ENCODE measurements at places on chromosomes 11 and 22.

DNA sequence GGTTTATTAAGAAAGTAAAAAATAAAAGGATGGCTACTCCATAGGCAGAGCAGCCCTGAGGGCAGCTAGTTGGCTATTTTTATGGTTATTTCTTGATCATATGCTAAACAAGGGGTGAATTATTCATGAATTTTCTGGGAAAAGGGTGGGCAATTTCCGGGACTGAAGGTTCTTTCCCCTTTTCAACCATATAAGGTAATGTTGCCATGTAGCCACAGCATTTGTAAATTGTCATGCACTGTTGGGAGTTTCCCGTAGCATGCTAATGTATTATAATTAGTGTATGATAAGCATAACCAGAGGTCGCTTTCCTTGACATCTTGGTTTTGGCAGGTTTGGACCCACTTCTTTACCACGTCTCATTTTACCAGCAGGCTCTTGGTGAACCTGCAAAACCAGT is 610.4 kb upstream of the B3GAT1 start:
- DNase-seq: no peak

GRCh38 chr11:64118876-64119665 is 46.8 kb downstream of the MACROD1 start:
- DNase-seq: no peak

DNA sequence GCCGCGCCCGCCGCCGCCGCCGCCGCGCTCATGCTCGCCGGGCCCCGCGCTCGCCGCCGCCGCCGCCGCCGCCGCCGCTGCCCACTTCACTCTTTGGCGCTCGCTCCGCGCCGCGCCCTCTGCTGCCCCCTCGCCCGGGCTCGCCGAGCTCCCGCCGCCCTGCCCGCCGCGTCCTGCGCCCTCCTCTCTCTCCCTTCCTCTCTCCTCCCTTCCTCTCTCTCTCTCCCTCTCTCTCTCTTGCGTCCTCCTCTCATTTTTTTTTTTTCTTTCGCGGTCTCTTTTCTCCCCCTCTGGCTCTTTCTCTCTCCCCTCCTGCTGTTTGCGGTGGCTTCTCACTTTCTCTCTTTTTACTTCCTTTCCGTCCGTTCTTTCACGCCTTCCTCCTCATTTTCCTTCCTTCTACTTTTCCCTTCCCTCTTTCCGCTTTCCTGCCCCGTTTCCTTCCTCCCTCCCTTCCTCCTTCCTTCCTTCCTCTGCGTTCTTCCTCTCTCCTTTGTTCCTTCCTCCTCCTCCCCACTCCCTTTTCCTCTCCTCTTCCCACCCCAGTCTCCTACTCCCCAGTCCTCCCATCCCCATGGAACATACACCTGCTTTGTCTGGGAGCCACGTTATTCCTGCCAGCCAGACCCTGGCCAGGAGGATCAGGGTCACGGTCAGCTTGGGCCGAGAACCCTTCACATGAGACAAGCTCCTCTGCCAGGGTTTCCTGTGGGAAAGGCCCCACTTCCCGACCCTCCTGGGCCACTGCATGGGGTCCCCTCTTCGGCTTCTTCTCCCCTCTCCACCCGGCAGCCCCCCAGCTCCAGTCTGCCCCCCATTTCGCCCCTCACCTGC is 19.3 kb upstream of the SHISAL1 start:
- DNase-seq: no peak

GRCh38 chr22:19287076-19287707 is 4.3 kb downstream of the CLTCL1 start:
- DNase-seq: no peak

DNA sequence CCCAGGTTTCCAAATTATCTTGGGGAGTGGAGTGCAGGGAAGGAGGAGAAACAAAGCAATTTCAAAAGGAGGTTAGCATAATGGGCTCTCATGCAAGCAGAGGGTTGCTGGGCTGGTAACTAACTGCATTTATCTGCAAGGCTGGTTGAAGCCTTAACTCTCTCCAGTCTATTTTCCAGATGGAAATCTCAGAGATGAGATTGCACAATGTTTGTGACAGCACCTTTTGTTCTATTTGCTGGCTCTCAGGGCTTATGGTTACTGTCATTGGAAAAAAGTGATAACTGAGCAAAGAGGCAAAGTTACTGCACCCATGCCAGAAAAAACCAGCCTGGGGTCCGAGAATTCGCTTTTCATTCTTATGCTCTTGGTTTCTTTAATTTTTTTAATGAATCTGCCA is 33.2 kb downstream of the ABCC8 start:
- no peak for DNase-seq

- no peak for DNase-seq
These were observed 104.2 kb downstream of the NAV2 start for GRCh38 chr11:19816817-19817216.

DNA sequence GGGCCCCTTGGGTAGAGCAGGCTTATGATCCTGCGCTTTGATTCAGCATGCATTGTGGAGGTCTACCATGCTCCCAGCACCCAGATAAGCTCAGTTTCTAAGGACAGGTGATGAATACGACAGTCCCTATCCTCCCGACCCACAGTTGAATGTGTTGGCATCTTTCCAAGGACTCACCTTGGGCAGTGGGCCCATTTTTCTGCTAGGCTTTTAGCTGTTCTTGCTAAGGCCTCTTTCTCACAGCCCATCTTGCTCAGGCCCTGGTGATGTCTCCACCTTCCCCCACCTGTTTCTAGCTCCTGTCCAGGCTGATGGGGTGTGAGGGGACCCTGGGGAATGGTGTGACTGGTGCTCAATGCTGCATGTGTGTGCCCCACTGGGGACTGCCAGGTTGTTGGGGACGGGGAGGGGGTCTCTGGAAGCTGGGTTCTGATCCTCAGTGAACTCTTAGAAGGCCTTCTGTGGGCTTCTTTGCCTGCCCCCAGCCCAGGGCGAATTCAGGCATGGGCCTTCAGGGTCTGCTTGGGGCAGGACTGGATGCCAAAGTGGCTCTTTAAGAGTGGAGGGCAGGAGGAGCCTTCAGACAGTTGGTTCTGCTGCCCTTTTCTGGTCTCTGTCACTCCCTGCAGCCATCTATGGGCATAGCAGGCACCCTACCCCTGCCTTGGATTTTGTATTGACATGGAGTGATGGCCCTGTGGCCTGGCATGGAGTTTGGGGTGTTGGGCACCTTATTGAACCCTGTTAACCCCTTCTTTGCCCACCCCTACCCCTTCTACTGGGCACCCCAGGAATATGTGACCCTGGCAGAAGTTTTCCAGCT is 33.1 kb downstream of the PHLDB1 start:
- no peak for DNase-seq

GRCh38 chr11:34960277-34960676 is 43.9 kb downstream of the PDHX start:
- no peak for DNase-seq

- no peak for DNase-seq
These were observed 1.9 kb upstream of the RFPL3 start for GRCh38 chr22:32355760-32356159.

DNA sequence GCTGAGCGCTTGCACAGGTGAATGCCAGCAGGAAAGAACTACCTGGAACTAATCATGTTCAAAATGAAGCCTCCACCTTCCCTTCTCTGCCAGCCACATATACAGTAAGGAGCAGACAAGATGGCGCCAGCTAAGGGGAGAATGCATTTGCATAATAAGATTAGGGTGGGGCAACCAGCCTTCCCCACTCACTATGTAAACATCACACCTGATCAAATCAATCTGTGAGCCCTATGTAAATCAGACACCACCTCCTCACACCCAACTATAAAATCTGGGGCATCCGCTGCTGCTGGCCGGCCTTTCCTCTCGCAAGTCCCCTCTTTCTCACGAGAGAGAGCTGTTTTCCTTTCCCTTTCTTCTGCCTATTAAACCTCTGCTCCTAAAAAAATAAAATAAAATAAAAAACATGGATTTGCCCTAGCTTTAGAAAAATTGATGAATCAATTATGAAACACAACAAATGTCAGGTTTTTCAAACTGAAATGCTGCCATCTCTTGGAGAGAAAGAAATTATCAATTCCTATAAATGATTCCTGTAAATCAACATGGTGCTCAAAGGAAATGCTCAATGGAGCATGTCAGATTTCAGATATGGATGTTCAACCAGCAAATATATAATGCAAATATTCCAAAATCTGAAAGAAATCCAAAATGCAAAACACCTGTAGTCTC is 108.9 kb downstream of the SGSM3 start:
- DNase-seq: no peak

GRCh38 chr11:71449596-71449995 is 1.4 kb upstream of the DHCR7 start:
- DNase-seq: no peak

GRCh38 chr11:127056338-127056971 is 55.9 kb upstream of the KIRREL3 start:
- no peak for DNase-seq

GRCh38 chr22:45014654-45015053 is 4.8 kb upstream of the PHF21B start:
- no peak for DNase-seq

DNA sequence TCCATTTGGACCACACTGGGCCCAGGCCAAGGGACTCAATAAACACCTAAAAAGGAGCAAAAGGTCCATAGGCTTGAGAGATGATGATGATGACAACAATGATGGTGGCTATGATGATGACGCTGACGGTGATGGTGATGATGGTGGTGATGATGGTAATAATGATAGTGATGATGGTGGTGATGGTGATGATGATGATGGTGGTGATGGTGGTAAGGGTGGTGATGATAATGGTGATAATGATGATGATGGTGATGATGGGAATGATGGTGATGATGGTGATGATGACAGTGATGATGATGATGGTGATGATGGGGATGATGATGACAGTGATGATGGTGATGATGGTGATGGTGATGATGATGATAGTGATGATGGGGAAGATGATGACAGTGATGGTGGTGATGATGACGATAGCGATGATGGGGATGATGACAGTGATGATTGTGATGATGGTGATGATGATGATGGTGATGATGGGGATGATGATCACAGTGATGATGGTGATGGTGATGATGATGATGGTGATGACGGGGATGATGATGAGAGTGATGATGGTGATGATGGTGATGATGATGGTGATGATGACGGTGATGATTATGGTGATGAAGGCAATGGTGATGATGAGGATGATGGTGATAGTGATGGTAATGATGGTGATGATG is 7.1 kb upstream of the RASD2 start:
- DNase-seq: no peak

DNA sequence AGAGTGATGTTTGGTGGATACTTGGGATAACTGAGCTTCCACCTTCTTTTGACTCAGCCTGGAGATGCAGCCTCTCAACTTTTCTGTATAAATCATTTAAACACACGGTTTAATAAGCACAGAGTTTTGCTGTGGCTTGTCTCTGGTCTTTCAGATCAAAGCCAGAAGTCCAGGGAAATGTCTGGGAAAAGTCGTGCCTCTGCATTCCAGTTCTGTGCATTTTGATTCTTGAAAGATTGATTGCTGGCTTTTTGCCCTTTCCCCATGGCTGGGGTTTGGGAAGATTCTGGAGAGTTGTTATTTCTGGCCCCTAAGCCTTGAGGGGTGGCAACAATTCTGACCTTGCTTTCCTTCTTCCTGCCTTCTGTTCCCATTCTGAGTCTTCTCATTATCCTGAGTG is 154.1 kb downstream of the COMMD9 start:
- DNase-seq: no peak

DNA sequence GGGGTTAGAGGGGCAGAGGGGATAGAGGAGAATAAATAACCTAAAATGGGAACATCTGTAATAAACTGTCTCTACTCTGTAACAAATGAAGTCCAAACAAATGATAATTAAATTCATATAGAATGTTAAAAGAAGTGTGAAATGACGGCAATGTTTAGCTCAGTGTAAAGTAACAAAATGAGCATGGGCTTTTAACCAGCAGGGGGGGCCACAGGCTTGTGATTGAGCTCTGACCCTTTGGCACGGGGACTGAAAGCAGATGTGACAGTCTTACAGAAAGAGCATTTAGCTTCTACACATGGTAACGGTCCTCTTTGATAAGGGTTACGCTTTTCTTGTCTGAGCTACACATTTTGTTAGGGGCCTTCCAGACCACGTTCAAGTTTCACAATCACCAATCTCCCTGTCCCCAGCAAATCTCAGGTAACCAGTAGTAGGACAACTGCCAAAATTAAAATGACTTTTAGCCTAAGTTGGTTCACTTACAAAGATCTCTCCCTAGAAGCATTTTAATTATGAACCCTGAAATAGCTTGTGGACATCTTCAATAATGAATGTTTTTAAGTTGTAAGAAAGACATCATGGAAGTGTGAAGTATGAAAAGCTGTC is 262.5 kb downstream of the DCDC1 start:
- peak; percentile 18 for DNase-seq

- DNase-seq: no peak
These were observed 128.9 kb downstream of the DBX1 start for GRCh38 chr11:20031155-20032001.

DNA sequence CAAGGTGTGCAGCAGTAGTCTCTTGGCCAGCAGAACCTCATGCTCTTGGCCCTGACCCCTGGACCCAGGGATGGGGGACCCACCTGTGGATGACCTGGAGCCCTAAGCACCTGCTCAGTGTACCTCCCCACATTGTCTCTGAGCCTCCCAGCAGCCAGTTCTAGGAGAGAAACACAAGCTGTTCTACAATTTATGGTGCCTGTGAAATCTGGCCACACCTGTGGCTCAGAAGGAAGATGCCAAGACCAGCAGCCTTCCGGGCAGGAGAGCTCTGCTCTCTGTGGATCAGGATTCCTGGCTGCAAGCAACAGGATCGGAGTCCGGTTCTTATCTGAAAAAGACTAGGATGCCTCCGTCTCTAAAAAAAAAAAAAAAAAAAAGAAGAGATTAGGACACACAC is 103.6 kb upstream of the ANO1 start:
- no peak for DNase-seq

GRCh38 chr11:119684361-119685110 is 44.5 kb downstream of the NECTIN1 start:
- no peak for DNase-seq

- no peak for DNase-seq
These were observed 30.8 kb downstream of the ACO2 start for GRCh38 chr22:41499624-41500280.

DNA sequence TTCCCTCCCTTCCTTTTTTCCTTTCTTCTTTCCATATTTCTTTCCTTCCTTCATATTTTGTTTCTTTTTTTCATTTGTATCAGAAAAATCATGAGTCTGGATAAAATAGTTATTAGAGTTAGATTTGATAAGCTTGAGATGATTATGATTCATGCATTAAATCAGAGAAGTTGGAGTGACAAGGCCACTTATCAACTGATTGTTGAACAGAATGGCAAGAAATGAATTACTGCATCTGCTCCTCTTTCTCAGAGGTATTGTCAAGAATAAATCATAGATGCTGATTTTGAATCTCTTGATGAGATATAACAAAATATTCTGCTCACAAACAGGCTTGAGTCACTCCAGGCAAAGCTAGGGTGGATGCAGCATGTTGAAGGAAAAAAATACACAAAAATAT is 54.6 kb upstream of the ANO5 start:
- DNase-seq: no peak

- DNase-seq: no peak
These were observed 293.3 kb downstream of the METTL15 start for GRCh38 chr11:28401446-28401845.

All from stimulated activated CD8-positive, alpha-beta memory T cell treated with anti-CD3 and anti-CD28 coated beads, Interleukin-4, amount 100 ng/mL, for 4 hours (primary cell).